Stimulated activated CD8-positive, alpha-beta memory T cell treated with anti-CD3 and anti-CD28 coated beads, Interleukin-15, amount 100 ng/mL, for 24 hours (primary cell): ENCODE measurements at places on chromosomes 3 and 15.
A peak's percentile ranks its signal among the peaks of the same experiment; 100 is the strongest.

DNA sequence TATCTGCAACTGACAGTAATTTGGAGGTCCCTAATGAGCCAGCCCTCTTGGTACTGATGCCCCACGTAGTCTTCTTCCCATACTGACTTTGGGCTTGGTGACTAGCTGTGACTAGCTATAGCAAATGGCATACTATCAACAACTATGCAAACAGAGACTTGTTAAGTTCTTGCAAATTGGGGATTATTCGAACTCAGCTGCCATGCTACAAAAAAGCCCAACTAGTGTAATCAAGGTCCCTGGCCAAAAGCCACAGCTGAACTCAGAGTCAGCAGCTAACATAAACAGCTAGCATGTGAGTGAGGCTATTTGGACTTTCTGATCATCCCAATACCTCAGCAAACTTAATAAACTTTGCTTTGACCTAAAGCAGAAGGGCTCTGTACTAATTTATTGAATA lies 121.2 kb upstream of the PLXND1 start:
- DNase-seq, result no peak

GRCh38 chr3:16928386-16929132 lies 43.8 kb downstream of the PLCL2 start:
- no peak for DNase-seq

DNA sequence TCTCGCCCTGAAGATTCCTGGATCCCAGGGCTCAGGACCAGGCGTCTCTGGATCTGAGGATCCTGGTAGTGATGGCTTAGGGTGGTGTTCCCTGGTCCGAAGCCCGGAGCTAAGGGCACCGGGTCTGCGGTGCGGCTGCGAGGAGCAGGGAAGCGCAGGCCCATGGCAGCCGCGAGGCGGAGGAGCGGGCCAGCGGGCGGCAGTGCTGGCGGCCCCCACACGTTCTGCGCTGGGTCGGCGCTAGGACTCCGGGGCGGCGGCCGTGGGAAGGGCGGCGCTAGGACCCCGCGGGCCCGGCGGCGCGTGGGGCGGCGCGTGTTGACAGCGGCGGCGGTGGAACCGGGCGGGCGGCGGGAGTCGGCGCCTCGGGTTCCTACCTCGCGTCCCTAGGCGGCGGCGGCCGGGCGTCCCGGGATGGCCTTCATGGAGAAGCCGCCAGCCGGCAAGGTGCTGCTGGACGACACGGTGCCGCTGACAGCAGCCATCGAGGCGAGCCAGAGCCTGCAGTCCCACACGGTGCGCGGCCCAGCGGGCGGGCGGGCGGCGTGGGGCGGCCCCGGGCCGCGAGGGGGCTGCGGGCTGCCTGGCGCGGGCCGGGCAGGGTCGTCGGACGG lies at the start of gene PXK:
PXK (plus strand) TSS at position 318 of the 614 bp plus-strand sequence; CDS start at position 415, 97 bp downstream.
- peak; percentile 65 for DNase-seq

DNA sequence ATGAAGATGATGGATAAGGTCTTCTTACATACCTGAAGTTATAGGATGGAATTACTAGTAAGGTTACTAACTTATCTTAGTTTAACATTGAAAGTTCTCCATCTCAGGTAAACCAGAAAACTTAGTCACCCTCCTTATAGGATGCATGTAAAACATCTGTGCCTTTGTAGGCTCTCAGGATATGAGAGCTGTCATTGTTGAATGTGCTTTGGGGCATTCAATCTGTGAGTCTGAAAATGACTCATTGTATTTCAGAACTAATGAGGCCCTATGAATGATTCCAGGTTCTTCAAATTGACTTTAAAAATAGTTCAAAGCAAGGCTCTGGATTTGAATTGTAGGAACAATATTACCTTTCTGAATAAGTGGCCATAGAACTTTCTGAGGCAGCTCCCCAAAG lies 237.7 kb upstream of the AZI2 start:
- no peak for DNase-seq

DNA sequence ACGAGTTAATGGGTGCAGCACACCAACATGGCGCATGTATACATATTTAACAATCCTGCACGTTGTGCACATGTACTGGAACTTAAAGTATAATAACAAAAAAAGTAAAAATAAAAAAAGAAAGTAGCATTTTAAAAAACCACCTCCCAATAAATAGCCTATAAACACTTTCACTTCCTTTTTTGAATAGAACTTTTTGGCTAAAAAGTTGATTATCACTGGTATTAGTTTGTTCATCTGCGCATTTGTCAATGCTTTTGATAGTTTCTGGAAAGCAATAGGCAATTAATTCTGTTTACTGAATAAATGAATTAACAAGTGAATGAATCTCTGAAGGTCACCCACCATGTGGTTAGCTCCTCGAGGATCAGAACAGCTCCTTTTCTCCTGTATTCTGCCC lies 179.9 kb downstream of the SLC9A9 start:
- no peak for DNase-seq

GRCh38 chr3:178491751-178492150 lies 44.5 kb upstream of the KCNMB2 start:
- DNase-seq, result no peak

DNA sequence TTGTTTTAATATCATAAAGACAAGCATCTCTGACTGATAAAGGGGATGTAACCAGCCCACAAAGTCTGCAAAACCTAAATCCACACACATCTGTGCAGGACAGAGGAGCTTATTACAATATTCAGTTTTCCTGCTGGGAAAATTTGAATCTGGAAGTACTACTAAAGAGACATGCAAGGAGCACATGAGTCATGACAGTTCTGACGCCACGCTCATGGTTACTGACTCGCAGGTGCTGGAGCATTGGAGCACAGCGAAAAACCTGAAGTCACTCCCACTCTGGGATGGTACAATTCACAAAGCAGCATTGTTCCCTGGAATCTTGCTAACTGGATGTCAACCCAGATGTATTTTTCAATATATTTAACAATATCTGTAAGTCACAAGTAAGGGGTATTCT lies 7.6 kb upstream of the ISL2 start:
- DNase-seq, result no peak

- DNase-seq, result no peak
Observed at GRCh38 chr3:135020181-135020580, 225.1 kb downstream of the EPHB1 start.

DNA sequence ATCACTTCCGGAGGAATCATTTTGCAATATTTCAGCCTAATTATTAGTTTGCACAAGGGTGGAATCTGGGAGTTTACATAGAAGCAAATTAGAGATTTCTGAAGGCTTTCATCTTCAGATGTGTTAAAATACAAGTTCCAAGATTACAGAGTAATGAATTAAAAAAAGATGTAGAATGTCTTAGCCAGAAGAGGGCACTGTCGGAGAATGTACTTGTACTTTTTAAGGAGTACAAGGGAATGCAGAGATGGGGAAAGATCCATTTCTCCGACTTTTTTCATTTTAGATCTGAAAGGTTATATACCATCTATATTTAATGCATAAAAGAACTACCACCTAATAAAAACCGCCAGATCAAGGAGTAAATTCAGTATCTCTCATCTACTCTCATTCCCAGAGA lies 43.1 kb upstream of the WDR5B start:
- no peak for DNase-seq

DNA sequence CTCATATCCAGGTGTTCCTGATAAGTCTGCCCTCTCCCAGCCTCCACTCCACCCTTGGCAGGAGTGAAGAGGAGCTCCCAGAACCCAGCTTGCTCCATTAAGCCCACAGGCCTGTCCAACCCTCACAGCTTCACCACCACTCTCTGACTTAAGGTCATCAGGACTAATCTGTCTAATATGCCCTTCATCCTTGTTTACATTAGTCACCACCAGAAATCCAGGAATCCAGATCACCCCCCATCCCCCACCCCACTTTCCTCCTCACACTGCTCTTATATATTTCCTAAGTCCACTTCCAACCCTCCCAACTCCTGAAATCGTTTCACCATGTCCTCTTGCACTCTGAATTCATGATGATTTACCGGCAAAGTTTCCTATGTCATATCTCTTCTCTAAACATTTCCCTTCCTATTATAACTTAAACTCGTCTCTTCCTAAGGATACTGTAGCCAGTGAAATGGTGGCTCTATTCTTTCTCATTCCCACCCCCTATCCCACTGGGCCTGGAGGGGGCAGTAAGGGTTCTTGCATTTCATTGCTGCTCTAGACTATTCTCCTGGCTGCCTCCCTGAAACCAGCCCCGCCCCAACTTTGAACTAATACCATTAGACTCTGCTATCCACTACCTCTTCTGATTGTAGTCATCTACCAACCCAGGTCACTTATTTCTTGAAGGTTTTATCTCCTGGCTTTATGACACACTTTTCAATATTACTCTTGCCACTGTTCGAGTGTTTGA lies 43.4 kb downstream of the PPP2R3A start:
- DNase-seq, result no peak

- no peak for DNase-seq
Observed at GRCh38 chr15:85475317-85475701, 94.9 kb downstream of the AKAP13 start.

- no peak for DNase-seq
Observed at GRCh38 chr3:33877187-33877586, 78.8 kb downstream of the PDCD6IP start.

GRCh38 chr15:47188758-47189507 lies 528.4 kb upstream of the SEMA6D start:
- no peak for DNase-seq

DNA sequence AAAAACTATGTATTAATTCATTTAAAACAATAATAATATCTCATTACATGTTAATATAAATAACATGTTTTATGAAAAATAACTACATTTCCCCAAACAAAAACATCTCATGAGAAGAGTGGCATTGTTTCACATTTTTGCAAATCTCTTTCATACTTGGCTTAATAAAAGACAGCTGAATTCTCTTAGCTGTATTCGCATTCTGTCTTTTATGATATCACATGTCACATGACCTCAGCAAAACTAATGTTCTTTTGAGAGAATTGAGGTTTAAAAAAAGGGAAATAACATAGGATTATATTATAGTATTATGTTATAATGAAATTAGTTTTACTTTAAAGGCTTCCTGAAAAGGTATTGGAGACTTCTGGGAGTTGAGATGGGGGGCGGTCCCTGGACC lies 48.4 kb upstream of the SPPL2A start:
- DNase-seq, result no peak

- DNase-seq, result no peak
Observed at GRCh38 chr3:48440590-48440958, 517 bp downstream of the TMA7 start.

GRCh38 chr15:31077941-31078340 lies 23.6 kb downstream of the TRPM1 start:
- DNase-seq, result no peak

DNA sequence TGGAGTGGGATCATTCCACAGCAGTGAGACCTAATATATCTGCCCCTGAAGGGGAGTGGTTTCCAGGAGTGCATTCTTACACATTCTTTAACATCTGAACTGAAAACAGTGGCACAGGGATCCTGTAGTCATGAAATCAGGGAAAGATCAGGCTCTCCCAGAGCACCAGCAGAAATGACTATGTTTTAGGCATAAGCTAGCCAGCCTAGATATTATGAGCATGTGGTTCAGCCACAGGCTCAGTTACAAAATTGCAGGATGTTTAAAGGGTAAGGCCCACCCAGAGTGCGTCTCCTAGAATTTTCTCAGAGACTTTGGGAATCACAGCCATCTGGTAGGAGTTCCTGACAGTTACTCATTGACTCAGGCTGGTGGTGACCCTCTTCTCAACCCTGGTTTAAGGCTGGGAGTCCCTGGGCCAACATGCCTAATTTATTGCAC lies 20.9 kb downstream of the FSTL1 start:
- DNase-seq, result no peak

- no peak for DNase-seq
Observed at GRCh38 chr15:33279613-33280205, 31.1 kb upstream of the RYR3 start.

DNA sequence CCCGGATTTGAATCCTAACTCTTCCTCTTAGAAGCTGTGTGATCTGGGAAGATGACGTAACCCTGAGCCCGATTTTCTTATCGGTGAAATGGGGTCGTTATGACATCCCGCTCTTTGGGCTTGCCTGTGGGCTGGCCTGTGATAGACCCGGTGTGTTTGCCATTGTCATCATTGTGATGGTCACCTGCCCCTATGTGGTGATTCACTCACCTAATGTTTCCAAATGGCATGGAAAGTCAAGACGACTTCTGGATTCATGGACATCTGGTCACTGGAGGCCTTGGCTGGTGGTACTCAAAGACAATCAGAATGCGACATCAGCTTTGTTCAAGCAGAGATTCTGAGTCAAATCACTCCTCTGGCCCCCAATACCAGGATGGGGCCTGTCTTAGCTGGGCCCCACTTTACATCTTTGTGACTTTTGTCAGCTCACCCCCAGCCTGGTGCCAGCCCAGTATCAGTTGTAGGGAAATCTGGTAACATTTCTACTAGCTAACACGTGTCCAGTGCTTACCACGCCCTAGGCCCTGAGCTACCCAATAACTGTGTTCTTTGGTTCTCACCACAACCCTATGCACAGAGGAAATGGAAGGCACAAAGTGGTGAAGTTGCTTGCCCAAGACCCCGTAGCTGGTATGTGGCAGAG lies 2.8 kb downstream of the TMEM43 start:
- no peak for DNase-seq

- DNase-seq, result no peak
Observed at GRCh38 chr15:50107157-50107556, 11.9 kb downstream of the ATP8B4 start.
